ENCODE measurements at places on chromosomes 4 and X.

- DNase-seq: peak; percentile 48
Measured at GRCh38 chr4:80171251-80171650, 26.1 kb upstream of the PRDM8 start.

- no peak for DNase-seq
Measured at GRCh38 chr4:38768968-38769394, 13.8 kb downstream of the TLR10 start.

DNA sequence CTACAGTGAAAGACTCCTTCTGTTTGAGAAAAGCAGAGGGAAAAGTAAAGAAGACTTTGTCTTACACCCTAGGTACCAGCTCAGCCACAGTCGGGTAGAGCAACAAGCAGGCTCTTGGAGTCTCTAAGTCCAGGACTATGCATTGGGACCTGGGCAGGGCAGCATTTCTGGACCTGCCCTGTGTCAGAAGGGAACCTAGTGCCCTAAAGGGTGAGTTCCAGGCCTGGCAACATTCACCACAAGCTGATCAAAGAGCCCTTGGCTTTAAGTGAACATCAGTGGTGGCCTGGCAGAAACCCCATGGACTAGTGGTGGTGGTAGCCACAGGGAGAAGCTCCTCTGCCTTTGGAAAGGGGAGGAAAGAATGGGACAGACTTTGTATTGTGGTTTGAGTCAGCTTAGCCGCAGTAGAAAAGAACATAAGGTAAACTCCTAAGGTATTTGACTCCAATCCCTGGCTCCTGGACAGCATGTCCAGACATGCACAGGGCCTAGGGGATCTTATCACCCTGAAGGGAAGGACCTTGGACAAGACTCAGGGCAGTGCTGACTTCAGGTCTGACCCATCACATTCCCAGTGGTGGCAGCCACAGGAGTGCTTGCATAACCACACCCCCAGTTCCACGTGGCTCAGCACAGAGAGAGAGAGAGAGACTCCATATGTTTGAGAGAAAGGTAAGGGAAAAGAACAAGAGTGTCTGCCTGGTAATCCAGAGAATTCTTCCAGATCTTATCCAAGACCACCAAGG is 32.6 kb downstream of the CCDC158 start:
- no peak for DNase-seq

- no peak for DNase-seq
Measured at GRCh38 chr4:20444599-20445337, 193.1 kb downstream of the SLIT2 start.

GRCh38 chr4:37737466-37737865 is 51.3 kb upstream of the RELL1 start:
- no peak for DNase-seq

- DNase-seq: no peak
Measured at GRCh38 chrX:127124871-127125270, 305.3 kb downstream of the PRR32 start.

DNA sequence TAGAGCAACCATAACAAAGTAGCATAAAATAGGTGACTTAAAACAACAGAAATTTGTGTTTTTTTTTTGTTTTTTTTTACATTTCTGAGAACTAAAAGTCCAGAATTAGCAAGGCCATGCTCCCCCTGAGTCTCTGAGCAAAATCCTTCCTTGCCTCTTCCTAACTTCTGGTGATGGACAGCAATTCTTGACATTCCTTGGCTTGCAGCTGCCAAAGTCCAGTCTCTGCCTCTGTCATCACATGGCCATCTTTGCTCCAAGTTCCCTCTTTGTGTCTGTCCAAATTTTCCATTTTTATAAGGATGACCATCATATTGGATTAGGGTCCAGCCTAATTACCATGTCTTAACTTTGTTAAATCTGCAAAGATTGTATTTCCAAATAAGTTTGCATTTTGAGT is 407.2 kb downstream of the PDHA2 start:
- DNase-seq: no peak

- DNase-seq: no peak
Measured at GRCh38 chr4:82469791-82470345, 39.5 kb downstream of the ENOPH1 start.

DNA sequence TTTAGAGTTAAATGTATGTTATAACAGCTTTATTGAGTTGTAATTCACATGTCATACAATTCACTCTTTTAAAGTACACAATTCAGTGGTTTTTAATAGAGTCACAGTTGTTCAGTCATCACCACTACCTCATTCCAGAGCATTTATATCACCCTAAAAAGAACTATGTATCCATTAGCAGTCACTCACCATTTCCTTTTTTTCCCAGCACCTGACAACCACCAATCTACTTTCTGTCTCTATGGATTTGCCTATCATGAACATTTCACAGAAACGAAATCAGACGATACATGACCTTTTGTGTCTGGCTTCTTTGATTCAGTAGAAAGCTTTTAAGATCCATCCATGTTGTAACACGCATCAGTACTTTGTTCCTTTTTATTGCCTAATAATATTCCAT is 52.9 kb upstream of the FRAS1 start:
- no peak for DNase-seq

GRCh38 chrX:122248681-122249080 is 935.4 kb upstream of the GRIA3 start:
- DNase-seq: no peak

GRCh38 chr4:38710053-38710452 is 46.1 kb downstream of the KLF3 start:
- DNase-seq: peak; percentile 73

DNA sequence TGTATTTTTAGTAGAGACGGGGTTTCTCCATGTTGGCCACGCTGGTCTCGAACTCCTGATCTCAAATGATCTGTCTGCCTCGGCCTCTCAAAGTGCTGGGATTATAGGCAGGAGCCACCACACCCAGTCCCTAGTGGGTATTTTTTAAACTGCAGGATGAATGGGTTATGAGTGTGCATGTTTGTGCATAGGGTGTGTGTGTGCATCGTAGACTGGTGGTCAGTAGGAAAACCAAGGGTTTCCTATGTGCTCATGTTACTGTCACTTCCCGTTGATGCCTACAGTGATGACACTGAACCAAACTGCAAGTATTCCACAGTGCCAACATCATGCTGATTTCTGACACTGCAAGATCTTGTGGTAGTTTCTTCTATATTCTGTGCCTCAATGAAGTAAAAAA is 41.1 kb downstream of the DDIT4L start:
- DNase-seq: no peak

- DNase-seq: no peak
Measured at GRCh38 chr4:139154538-139154937, 22.5 kb downstream of the ELF2 start.

GRCh38 chr4:12126474-12126873 is 697.8 kb upstream of the HS3ST1 start:
- DNase-seq: no peak

DNA sequence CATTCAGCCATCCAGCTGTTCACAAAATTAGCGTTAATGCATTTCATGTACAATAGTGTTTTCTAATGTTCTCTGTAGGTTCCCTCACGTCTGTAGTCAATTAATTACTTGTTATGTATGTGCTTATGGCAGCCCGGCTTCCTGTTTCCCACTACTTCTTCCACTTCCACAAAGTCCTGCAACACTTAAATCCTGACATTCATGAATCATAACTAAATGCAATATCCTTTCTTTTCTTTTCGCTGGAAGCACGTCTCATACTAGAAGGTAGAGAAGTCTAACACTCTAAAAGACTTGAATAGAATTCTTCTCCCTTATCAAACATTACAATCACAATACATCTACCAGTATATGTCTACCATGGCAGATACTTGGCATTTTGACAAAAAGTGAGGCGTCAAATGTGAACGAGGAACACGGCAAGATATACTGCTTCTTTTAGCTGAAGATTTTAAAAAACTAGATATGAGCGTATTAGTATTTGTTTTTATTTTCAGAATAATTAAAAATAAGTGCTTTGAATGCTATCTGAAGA is 239.0 kb upstream of the DIAPH2 start:
- no peak for DNase-seq

- no peak for DNase-seq
Measured at GRCh38 chr4:22253431-22253830, 262.4 kb downstream of the ADGRA3 start.

All from activated CD4-positive, alpha-beta T cell treated with anti-CD3 and anti-CD28 coated beads, Interleukin-2, Interleukin-6, amounts not matched to agents 100 ng/mL and 50 ng/mL, durations not matched to agents 16 hours and 8 hours (primary cell).